GM23338 (cell line): ENCODE measurements at places on chromosomes 16 and 17. TPM values are rescaled to one million over a fixed set of nuclear protein-coding genes. Genes with fewer than 3 reads are reported as not detected.

The CRYBA1 gene
- not detected in 2 replicates for polyA plus RNA-seq

The CLEC18A gene
- polyA plus RNA-seq: 0.13 and 0.23 TPM in 2 replicates

The SLC5A10 gene
- not detected in 2 replicates for polyA plus RNA-seq

The SPATA32 gene
- 0.23 TPM in 1 of 2 replicates, not detected in the other for polyA plus RNA-seq

The HAS3 gene
- 7.3 TPM in 2 replicates for polyA plus RNA-seq

The TMC7 gene
- 0.75 and 1.7 TPM in 2 replicates for polyA plus RNA-seq

The HSPB9 gene
- polyA plus RNA-seq: 0.26 and 0.31 TPM in 2 replicates

The ZNF287 gene
- polyA plus RNA-seq: 8.0 and 10.1 TPM in 2 replicates

The MTSS2 gene
- polyA plus RNA-seq: 1.6 and 1.9 TPM in 2 replicates

The PRAC2 gene
- not detected in 2 replicates for polyA plus RNA-seq

The TBC1D3 gene
- polyA plus RNA-seq: not detected in 2 replicates

The SLC6A2 gene
- 0.23 and 0.39 TPM in 2 replicates for polyA plus RNA-seq

The ADAM11 gene
- 0.54 and 0.55 TPM in 2 replicates for polyA plus RNA-seq

The PRSS8 gene
- polyA plus RNA-seq: 59.2 and 65.3 TPM in 2 replicates

The CCL5 gene
- not detected in 2 replicates for polyA plus RNA-seq

The CCL1 gene
- not detected in 2 replicates for polyA plus RNA-seq

The KRTAP16-1 gene
- polyA plus RNA-seq: not detected in 2 replicates

The KRTAP3-2 gene
- polyA plus RNA-seq: not detected in 2 replicates

The MYCBPAP gene
- polyA plus RNA-seq: 1.7 and 1.8 TPM in 2 replicates

The CSH1 gene
- 0.68 TPM in 1 of 2 replicates, not detected in the other for polyA plus RNA-seq

The MRPS7 gene
- 104 and 114 TPM in 2 replicates for polyA plus RNA-seq

The GLYR1 gene
- 55.1 and 59.9 TPM in 2 replicates for polyA plus RNA-seq

The TBC1D3B gene
- polyA plus RNA-seq: 0.80 and 0.95 TPM in 2 replicates
